ENCODE measurements at places on chromosomes 7 and 10.

- no peak for DNase-seq
Observed at GRCh38 chr10:63221950-63222349, 88.8 kb downstream of the NRBF2 start.

DNA sequence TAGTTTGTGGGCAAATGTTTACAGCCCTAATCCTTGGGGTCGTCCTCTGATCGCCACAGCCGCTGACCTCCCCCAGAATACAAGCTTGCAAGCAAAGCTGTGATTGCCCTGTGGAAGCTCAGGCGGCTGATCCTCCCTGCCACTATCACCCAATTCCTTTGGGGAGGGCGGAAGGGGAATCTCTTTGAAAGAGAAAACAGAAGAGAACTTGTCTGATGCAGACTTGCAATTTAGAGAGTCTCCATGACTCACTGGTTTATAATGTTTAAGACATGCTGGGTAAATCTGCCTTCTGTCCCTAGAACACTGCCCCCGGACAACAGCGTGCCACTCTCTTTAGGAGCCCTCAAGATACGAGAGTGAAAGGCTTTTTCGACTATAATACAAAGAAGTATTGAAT is 75.5 kb downstream of the NRP1 start:
- no peak for DNase-seq

GRCh38 chr7:41316410-41316809 is 386.5 kb downstream of the INHBA start:
- DNase-seq = no peak

DNA sequence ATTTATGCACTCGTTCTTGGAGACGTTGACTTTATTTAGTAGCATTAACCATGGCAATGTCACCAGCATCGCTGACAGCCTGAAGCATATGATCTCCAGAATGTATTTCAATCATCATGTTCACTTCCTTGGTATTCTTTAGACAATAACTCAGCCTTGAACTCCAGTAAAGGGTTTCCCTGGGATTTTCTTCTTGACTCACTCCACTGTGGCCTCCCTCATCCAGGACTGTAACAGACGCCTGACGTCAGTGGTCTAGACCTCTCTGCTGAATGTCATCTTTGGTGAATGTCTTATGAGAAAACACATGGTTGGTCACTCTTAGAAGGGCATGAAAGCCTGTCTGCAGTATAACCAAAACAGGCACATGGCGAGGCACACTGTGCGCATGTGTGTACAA is 64.4 kb downstream of the EGFR start:
- DNase-seq = no peak

- no peak for DNase-seq
Observed at GRCh38 chr7:47264021-47264651, 317.8 kb downstream of the TNS3 start.

GRCh38 chr10:43573250-43574000 is 991 bp downstream of the ZNF239 start:
- no peak for DNase-seq

DNA sequence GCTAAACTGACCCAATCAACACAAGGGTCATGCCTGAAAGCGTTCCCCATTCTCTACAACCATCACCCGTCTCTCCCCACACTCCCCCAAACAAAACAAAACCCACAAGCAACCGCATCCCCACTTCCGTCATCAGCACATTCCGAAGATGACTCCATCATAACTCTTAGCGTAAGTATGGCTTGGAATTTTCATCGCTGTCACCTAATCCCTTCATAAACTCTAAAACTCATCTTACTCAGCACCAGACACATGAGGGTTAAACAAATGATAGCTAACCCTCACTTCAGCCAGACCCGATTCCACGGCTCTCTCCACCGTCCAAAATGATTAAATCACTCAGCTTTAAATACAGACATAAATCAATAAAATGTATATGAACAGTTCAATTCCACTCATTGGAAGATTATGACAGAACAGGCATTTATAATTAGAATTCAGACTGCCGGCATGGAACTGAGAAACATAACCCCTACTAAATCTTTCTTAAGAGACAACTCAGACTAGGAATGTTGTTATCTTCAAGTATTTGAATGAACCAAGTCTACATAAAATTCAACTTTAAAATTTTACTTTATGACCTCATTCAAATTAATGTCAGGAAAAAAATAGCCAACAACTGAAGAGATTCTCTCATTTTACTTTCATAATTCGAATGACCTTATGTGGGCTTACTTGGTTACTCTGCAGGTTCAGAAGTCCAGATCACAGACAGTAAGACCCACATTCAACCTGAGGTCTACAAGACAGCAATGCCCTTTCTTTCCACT is 215.9 kb downstream of the PARD3 start:
- no peak for DNase-seq

All from HFF-Myc (cell line).